Mucosa of gallbladder (tissue), 1 donor: ENCODE measurements at places on chromosomes 12 and 14. TPM values are rescaled to one million over a fixed set of nuclear protein-coding genes. Genes with fewer than 3 reads are reported as not detected.

OR4Q3 gene
- total RNA-seq = not detected

DNA sequence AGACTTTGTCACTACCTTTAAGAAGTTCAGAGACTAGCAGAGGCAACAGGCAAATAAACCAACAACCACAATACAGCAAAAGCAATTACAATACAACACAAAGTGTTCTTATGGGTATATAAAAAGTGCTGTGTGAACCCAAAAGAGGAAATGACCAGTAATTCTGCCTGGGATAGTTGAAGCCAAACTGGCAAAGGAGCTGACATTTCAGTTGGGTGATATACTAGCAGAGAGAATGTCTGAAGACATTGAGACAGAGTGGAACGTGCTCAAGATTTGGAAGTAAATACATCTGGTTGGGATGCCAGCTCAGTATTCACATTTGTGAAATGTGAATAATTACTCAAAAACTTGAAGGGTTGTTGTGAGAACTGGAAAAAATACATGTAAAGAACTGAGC lies 80.6 kb upstream of the GTF2A1 start:
- DNase-seq = no peak

CLEC1B gene
- not detected for total RNA-seq

DNA sequence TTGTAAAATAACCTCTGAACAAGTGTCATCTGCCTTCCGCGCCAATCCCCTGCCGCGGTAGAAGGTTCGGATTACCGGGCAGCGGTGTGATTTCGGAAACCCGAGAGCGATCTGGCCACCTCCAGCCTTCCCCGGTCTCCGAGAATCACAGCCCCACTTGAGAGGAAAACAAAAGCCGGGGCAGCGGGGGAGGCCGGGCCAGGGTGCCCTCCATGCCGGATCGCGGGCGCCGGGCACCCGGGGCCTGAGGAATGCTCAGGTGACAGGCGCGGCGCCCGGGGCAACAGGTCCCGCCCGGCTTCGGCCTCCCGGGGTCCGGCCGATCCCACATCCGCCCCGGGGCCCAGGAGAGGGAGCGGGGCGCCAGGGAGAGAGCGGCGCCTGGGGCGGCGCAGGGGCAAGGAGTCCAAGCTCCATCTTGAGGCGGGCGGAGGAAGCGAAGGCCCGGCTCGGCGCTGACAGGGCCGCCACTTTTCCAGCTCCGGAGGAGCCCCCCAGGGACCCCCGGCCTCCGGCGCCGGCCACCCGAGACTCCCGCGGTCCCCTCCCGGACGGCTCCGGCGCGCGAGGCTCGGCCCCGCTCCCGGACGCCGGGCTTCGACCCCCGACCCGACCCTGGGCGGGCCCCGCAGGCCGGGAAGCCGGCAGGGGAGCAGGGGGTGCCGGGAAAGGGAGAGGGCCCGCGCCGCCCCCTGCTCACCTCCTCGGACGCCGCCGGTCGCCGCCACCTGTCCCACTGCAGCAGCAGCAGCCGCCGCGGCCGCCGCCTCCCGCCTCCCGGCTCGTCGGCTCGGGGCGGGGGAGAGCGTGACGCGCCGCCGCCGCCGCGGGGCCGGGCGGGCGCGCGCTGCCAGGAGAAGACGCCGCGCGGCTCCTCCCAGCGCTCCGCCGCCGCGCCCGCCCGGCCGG lies at the start of gene CLIP1:
Gene CLIP1, minus strand, starts transcription at position 849 of the 909 bp plus-strand sequence. CDS start 42,217 bp downstream, outside the sequence.
- peak; percentile 33 for DNase-seq

FAM186B gene
- total RNA-seq = 0.32 TPM

DNA sequence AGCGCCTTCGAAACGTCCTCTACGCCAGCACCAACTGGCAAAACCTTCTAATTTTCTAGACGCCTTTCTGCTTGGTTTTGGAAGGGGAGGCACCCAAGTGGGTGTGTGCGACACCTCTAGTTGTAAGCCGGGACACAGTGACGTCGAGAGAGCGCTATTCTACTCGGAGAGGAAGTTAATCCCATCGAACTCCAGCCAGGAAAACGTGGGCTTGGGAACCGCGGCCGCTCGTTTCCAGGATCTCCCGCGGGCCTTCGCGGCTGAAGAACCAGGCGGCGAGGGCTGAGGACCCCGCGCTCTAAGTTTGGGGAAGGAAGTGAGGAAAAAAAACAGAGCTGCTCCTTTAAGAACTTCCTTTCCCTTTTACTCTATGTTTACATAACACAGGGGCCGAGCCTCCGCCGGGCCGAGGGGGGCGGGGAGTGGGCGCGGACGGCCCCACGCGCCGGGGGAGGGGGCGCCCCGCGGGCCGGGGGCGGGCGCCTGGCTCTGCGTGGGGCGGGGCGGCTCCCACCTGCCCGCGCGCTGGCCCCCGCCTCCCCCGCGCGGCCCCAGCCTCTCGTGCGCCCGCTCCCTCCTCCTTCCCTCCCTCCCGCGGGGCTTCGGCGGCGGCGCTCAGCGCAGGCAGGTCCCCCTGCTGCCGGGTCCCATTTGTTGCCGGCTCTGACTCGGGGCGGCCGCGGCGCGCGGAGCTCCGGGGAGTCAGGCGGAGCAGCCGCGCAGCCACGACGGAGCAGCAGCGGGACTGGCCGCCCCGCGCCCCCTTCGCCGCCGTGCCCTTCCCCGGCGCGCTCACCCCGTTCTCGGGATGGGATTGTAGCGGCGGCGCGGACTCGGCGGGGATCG lies at the start of gene PELI2:
Gene PELI2, plus strand, starts transcription at position 647 of the 846 bp plus-strand sequence. CDS start 250 bp downstream, outside the sequence.
- peak; percentile 76 for DNase-seq

GRCh38 chr12:51714666-51715065 lies 123.6 kb downstream of the SCN8A start:
- no peak for DNase-seq

GRCh38 chr12:90958347-90958746 lies 3.4 kb upstream of the CCER1 start:
- DNase-seq = no peak

CBLN3 gene
- 14.0 TPM for total RNA-seq

KRT83 gene
- total RNA-seq = not detected

DNA sequence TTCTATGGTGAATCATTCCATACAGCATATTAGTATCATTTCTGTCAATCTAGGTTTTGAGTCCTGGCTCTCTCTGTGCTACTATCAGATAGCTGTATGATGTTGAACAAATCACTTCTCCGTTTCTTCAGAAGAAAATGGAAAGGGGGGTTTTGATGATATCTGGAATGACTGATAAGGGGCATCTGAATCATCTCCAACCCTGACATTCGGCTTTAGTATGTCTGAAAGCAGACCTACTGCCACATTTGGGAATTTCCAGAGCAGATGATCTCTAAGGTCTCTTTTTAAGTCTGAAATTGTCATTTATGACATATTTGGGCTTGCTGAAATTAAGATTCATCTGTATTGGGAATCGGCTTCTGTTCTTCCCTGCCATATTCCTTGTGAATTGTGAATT lies 10.1 kb downstream of the MLF2 start:
- DNase-seq = no peak

OASL gene
- total RNA-seq = 3.1 TPM

- DNase-seq = no peak
Measured at GRCh38 chr14:55221186-55221585, 29.8 kb upstream of the DLGAP5 start.

DNA sequence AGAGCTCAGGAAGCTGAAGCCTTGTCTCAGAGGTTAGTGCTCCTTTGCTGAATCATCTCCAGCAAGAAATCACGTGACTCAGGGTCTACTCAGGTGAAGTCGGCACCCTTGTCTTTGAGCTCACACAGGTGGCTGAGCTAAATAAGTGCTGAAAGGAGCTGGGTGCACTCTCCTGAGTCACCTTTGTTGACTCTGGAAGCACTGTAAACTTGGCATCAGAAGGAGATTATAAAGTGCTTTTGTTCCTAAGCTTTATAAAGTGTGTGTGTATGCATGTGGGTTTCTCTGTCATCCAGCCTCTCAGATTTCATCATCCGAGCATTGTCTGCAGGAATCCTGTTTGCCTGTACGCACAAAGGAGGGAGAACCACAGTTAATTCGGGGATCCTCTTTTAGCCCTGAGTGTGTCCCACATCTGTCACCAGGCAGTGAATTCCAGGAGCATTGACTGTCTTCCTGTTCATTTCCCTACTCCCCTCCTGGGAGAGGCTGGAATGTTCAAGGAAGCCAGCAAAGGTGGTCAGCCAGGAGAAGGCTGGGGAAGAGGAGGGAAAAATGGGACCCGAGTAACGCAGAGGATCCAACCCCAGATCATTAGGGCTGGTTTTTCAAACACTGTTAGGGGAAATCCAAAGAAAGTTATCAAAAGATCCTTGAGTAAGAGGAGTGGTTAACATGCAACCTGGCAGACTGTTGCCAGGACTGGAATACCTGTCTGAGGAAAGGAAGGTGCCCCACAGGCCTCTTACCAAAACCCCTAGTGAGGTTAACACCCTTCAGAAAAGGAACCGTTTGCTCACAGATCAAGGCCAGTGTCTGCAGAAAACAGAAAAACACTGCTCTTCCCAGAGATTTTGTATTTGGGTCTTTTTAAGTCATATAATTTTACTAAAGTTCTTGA lies 157.5 kb upstream of the HIF1A start:
- DNase-seq = peak; percentile 86

DNA sequence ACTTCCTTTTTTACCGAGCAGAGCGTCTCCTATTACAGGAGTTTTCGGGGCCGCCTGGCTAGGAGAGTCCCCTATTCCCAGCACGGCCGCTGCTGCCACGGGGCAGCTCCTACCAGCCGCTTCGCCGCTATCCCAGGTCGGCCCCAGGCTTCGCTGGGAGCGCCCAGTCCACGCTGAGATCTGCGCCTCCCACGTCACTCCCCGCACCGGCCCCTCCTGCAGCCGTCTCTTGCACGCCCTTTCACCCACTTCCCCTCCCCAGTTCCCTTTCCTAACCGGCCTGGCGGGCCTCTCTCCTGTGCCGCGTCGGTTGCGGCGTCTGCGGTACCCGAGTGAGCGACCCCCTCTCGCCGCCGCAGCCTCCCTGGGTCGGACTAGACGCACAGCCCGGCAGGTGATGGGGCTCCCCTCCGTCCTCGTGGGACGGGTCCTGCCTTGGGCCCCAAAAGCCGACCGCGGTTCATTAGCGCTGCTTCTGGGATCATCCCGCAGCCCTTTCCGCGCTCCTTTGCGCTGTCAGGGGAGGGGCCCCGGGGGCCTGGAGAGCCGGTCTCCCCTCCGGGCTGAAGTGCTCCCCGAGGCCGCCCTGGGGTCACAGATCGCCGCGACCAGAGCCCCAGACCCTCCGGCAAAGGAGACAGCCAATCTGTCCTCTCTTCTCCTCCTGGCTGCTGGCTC lies 1318.4 kb downstream of the TMEM121 start:
- DNase-seq = peak; percentile 83

DPF3 gene
- 4.5 TPM for total RNA-seq

DNA sequence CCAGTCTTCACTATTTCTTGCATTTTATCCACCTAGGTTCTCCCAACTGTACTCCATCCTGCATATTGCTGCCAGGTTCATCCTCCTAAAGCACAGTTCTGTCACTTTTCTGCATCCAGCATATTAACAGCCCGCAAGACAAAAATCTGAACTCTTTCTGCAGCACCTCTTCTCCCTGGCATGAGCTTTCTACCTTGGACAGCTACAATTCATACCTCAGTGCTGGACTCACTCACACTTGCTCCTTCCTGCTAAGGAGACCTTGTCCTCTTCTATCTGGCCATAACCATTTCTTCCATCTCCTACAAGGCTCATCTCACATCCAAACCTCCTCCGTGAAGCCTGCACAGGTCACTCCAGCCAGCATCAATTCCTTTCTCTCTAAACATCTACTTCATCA lies 170.1 kb upstream of the GRIP1 start:
- no peak for DNase-seq

- DNase-seq = no peak
Measured at GRCh38 chr14:88599326-88599725, 36.5 kb downstream of the ZC3H14 start.

DNA sequence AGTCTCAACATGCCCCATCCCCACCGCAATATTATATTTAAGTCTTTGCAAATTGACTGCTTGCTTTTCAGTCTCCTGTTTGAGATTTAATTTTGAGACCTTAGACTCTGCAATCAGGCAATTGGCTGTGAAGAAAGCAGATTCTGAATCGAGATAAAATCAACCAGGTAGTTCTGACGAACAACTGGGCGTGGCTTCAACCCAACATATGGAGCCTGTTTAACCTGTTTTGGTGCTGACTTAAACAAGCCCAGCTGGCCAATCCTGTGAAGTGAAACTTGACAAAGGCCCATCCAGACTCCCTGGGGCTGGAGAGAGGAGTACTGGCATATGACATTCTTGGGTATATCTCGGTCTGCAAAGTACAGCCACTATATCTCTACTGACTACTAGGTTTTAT lies 9.8 kb upstream of the CIPC start:
- peak; percentile 84 for DNase-seq

DNA sequence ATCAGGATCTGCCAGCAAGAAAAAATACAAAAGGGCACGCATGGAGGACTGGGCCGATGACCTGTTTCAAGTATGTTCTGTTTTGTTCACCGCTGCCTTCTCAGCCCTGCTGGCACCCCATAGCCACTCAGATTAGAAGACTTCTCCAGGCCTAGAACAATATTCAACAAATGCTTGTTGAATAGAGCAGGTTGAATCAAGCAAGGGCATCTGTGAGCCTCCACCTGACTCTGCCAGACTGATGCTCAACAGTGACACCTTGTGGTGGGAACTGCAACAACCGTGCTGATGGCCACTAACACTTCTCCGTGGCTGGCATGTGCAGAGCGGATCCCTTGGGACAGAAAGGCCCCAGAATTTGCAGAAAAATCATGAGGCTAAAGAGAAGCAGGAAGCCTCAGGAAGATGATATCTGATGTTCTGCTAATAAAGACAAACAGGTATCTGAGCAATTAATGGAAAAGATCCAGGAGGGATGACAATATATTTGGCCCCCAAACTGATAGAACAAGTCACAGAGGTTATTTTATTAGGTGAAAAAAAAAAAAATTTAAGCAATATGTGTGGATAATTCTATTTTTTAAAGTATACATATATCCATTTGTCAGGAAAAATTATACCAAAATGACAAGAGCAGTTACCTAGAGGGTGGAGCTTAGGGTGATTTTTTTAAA lies 114.3 kb downstream of the KSR2 start:
- DNase-seq = peak; percentile 46

NTF3 gene
- 0.46 TPM for total RNA-seq

FOS gene
- 165 TPM for total RNA-seq

DNA sequence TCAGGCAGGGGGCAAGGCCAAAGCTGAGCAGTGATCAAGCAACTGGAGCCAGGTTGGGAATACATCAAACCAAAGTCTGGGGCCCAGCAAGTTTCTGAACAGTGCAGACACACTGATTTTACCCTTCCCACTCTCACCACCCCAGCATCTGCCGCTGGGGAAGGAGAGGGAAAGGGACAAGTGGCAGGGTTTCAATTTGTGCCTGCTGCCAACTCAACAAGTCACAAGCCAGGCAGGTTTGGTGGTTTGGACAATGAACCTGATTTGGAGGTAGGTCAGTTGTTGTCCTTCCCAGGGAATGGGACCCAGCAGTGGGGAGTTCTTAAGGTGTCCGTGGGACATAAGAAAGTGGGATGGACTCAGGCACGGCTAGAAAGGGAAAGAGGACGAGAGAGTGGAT lies 151.9 kb upstream of the NOS1 start:
- no peak for DNase-seq

DNA sequence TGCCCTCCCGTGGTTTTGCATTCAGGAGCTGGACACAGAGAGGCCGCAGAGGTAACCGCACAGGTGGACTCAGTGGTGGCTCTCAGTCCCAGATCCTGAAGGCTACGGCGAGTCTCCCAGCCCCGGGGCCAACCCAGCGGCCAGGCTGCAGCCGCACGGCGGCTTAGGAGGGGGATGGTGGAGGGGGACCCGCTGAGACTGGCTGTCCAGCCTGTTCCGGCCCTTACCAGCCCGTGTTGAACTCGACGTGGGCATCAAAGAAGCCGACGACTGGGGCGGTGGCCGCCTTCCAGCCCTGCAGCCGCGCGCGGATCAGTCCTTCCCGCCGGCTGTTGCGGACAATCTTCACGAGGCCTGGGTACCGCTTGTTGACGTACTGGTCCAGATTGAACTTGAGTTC lies 68.7 kb downstream of the GALNT9 start:
- DNase-seq = no peak

GRCh38 chr12:57775563-57776246 lies 3.3 kb downstream of the EEF1AKMT3 start:
- DNase-seq = no peak
